Stimulated activated CD4-positive, alpha-beta T cell treated with anti-CD3 and anti-CD28 coated beads, Interleukin-1b, Interleukin-23, amount 100 ng/mL, for 24 hours (primary cell): ENCODE measurements at places on chromosomes 4 and X.
A peak's percentile ranks its signal among the peaks of the same experiment; 100 is the strongest.

GRCh38 chrX:7146020-7146702 lies 1.4 kb upstream of the STS start:
- no peak for DNase-seq

- DNase-seq = no peak
Observed at GRCh38 chr4:37481547-37482122, 204.5 kb downstream of the RELL1 start.

- no peak for DNase-seq
Observed at GRCh38 chr4:17769406-17770174, 11.8 kb downstream of the FAM184B start.

DNA sequence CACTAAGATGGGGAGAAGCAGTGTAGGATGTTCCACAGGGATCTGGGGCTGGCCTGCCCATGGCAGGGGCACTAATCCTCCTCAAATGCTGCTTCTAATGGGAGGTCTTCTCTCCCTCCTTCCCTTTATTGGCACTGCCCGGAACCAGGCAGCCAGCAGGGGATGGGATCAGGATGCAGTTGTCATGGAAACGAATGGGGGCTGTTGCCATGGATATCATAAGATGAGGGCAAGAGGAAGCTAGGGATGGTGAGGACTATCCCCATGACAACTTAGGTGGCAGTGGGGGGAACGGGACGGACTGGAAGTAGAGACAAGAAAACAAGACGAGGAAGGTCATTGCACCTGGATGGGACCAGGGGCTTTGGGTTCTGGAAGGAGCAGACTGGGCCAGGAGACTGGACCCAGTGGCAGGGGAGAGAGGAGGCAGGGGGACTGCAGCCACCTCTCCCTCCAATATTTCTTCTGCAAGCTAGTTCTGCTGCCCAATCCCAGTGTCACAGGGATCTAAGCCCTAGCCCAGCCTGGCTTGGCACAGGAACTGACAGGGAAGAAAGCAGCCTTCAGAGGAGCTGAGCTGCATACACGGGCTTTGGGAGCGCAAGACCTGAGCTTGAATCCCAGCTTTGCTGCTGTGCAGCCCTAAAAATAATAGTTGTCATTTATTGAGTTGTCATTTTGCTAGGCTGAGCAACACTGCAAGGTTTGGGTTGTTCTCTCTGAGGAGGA lies 19.0 kb downstream of the IQSEC2 start:
- DNase-seq = no peak

DNA sequence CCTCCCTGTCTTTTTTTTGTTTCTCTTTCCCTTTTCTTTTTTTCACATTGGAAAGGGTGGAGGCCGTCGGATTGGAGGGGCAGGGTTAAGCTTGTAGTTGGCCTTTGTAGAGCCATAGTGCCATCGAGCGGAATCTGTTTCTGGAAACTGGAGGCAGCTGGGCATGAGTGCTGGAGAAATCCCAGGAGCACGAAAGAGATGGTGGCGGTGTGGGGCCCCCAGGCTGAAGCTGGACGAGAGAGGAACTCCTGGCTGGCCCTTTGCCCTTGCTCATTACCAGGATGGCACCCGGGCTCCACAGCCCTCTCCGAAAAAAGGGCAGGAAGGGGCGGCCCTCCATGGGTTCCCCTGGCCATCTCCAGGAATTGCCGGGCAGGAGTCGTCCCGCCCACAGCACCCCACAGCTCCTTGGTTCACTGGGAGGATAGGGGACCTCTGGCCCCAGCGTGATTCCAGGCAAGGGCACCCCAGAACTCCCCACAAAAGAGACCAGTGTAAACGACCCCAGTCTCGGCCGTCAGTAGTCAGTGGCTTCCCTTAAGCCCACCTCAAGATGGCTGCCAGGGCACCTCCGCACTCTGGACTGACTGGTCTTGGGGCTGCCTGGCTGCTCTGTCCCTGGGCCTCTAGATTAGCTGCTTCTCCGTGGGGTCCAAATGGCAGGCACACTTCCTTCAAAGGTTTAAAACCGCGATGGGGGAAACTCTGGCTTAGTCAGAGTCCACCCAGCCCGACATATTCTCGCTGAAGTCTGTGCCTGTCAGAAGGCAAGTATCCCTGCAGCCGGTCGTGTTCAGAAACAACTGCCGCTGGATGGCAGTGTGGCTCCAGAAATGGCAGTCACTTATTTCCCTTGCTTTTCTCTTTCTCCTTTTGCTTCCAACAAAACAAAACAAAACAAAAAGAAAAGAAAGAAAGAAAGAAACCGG lies 74.1 kb downstream of the NBDY start:
- DNase-seq = peak; percentile 60
